ENCODE measurements at places on chromosomes 12 and 14.

- DNase-seq, result no peak
These were observed 915.9 kb downstream of the SLC6A15 start for GRCh38 chr12:83996671-83997070.

GRCh38 chr12:128796439-128797118 is 27.2 kb downstream of the SLC15A4 start:
- DNase-seq, result no peak

DNA sequence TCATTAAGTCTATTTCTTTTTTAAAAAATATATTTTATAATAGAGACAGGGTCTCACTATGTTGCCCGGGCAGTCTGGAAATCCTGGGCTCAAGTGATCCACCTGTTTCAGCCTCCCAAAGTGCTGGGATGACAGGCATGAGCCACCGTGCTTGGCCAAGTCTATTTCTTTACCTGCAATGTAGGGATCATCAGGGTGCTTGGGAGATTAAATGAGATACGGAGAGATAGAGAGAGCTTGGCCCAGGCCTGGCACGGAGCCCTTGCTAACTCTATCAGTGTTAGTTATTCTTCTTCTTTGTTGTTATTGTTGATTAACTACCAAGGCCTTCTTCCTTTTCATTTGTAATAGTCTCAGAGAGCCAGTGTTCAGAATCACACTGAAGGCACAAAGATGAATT is 3.1 kb downstream of the CABP1 start:
- DNase-seq, result no peak

DNA sequence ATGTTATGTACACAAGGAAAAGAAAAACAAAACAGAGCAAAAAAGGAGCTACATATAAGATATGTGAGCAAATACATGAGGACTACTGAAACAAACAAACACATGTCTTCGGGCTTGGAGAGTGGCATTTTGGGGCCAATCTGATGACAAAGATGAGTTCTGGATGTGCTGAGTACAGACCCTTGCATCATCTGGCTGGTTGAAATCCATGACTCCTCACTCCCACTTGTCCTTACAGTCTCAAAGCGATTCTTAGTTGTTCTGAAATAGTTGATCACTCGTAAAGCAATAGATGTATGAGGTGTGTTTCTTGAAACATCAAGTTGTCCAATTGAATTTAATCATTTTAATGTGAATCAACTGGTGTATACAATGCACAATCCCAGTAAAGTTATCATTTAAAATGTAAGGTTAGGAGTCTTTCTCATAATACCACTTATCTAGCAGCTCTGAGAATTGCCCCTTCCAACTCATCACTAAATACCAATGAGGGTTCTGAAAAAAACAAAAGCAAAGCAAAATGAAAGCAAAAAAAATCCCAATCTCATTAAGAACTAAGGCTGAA is 136.9 kb downstream of the ITPR2 start:
- DNase-seq, result no peak

GRCh38 chr12:132170094-132170636 is 25.9 kb downstream of the NOC4L start:
- no peak for DNase-seq

DNA sequence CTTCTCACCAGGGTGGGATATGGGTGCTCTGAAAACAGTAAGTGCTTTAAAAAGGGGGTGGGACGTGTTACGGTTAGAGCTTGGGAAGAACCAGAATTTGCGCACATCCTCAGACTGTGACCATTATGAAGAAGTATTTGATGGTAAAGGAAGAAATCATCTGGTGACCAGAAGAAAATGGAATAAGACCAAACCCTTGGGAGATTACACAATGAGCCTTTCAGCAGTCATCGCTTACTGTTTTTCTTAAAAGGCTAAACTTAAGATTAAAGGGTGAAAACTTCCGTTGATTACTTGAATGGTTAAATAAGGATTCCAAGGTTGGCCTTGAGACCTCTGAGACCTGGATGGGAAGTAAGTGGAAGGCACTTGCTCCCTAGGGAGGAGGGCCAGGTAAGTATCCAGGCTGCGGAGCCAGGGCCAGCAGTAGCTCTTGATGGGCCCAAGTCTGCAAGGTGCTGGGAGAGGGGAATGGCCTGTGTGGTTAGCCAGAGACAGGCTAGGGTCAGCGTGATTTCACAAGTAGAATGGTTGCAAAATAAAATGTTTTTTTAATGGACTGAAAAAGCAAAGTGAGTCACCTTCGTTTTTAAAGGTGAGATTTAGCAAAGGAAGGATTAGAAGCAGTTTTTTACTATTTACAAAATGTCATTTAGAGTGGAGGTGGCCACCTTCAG is 13.0 kb upstream of the ISM2 start:
- no peak for DNase-seq

GRCh38 chr12:8628731-8629130 is 16.1 kb upstream of the AICDA start:
- no peak for DNase-seq

- no peak for DNase-seq
These were observed 38.4 kb upstream of the ELK3 start for GRCh38 chr12:96155781-96156180.

Data from stimulated activated CD4-positive, alpha-beta T cell treated with anti-CD3 and anti-CD28 coated beads, Interleukin-4, amount 100 ng/mL, for 4 hours (primary cell).